ENCODE measurements at places on chromosomes 4 and X.

GRCh38 chr4:3765271-3766035 lies 732 bp upstream of the ADRA2C start:
- DNase-seq = peak; percentile 49

DNA sequence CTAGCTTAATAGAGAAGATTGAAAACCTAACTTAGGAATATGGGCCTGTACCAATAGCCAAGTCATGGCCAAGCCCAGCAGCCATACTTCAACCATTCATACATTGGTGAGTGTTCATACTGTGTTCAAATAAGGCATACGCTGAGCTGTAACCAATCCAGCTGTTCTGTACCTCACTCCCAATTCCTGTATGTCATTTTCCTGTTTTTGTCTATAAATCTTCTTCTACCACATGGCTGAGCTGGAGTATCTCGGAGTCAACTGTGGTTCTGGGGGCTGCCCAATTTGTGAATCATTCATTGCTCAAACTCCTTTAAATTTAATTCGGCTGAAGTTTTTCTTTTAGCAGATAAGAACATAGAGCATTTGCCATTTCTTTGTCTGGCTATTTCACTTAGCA lies 195.3 kb upstream of the ANKRD50 start:
- peak; percentile 60 for DNase-seq

- no peak for DNase-seq
Observed at GRCh38 chr4:82770607-82771006, 28.0 kb downstream of the SCD5 start.

DNA sequence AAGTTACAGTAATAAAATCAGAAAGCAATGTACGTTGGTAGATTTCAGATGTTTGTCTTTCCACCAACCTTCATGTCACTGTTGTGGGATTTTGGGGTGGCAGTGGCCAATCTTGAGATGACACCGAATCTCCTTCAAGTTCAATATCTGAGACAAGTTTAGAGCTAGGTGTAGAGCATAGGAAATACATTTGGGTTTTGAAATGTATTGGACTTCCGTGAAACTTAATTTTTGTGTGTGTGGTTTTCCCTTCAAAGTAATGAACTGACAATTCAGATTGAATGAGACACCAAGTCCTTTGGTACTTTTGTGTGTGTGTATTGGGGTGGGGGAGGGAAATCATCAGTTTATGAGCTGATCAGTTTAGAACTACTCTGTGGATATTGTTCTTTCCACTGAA lies 1.8 kb downstream of the WDR44 start:
- DNase-seq = peak; percentile 3

DNA sequence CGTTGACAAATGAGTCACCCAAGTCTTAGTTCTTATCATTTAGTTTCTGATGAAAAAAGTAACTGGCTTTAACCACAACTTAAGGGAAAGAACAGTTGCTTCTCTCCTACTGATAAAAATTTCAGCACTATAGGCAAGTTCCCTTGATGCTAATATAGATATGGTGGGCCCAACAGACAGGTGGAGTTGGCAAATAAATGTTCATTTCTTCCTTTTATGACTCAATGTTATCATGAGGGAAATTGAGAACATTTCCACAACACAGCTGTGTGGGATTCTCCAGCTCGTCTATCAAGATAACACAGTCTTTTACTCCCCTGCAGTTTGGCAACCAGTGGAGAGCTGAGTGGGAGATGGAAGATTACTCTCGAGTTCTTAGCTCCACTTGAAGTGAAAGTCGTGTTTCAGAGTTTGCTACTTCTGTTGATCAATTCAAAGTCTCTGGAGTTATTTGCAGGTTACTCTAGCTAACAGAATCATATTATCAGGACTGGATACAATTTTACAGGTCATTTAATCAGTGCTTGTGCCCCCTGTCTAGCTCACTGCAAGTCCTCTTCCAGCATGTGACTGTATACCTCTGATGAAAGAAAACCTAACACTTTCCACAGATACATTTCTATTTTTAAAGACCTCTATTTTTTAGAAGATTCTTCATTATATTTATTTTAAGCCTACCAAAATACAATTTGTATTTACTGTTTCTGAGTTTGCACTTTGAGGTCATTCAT lies 270.6 kb upstream of the GK2 start:
- no peak for DNase-seq

DNA sequence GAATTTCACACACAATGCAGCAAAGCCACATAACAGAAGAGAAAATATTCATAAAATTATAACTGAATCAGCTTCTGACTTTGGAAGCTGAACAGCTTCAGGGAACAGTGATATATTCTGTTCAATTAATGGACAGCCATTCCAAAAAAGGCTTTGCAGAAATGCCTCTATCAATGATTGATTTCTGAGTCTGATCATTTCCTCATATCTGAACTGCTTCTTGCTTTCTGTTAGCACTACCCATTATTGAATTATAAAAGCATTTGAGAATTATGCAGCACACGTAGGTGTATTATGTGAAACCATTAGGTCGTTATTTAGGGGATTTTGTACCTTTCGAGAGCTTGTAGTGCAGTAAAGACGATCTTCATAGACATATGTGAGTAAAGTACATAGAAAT lies 159.6 kb downstream of the STIM2 start:
- DNase-seq = no peak

DNA sequence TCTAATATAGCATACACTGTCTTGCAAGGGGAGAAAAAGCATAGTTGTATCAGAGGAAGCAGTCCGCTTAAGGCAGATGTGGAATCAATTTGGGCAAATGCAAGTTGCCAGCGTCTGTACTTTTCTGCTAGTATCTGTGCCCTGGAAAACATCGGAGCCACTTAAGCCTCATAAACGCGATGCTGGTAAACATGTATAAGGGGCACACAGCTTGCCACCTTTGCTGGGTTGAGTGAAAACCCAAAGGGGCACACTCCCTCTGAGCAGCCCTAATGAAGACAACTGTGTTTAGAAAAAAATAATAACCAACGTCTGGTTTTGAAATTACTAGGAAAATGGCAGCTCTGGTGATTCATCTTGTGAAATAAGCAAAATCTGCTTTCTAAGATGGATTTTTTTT lies 24.3 kb downstream of the SMIM20 start:
- DNase-seq = no peak

DNA sequence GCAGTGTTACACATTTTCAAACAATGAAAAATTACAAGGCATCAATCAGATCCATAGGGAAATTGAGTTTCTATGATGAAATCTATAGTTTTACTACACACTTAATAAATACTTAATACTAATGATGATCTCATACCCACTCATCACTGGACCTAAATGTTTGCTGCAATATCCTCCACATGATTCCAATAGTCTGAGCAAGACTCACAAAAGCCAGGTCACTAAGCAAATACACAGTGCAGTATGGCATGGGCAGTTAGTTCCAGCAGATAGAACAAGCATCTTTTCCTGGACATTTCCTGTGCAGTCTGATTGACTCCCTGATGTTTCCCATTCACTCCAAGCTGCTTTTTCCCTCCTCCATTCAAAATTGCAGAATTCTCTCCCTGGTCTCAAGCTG lies 109.0 kb upstream of the ATOH1 start:
- no peak for DNase-seq

DNA sequence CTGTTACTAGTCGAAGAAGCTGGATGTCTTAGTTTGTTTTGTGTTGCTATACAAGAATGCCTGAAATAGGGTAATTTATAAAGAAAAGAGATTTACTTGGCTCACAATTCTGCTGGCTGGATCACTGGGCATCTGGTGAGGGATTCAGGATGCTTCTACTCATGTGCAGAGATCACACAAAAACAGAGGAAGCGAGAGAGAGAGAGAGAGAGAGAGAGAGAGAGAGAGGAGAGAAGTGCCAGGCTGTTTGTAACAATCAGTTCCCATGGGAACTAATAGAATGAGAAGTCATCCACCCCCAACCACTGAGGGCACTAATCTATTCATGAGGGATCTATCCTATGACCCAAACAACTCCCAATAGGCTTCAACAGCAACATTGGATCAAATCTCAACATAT lies 66.2 kb upstream of the FAM9A start:
- peak; percentile 53 for DNase-seq

GRCh38 chr4:82046796-82047195 lies 327.0 kb downstream of the HNRNPD start:
- no peak for DNase-seq

GRCh38 chrX:131399678-131400428 lies 110.7 kb upstream of the IGSF1 start:
- DNase-seq = no peak

GRCh38 chr4:107255114-107255513 lies 219.0 kb upstream of the DKK2 start:
- DNase-seq = no peak

DNA sequence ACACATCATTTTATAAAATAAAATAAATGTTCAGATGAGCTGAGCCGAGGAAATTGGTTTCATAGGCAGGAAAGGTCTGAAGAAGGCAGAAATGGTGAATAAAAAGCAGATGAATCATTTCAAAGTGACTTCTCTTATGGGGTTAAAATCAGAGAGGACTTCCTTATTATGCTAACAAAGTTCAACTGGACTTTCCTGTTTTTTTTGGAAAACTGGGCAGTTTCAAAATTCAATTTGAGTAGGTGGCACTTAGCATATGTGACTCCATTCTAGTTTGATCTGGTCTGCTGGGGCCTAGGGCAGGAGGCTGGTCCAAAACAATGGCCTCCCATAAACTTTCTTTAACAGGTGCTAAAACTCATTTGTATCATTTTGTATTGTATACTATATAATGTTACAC lies 1794.9 kb upstream of the TENM3 start:
- DNase-seq = no peak

DNA sequence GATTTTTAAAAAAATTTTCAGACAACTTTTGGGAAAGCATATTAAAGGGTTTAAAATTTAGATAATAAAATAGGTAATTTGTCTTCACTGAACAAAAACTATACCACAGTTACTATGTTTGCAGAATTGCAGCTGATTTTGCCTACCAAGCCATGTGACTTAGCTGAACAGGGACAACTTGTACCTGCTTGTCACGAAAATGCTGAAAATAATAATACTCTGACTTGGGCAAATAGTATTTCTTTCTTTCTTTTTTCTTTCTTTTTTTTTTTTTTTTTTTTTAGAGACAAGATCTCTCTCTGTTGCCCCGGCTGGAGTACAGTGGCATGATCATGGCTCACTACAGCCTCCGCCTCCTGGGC lies 225.2 kb upstream of the PPP1R2C start:
- no peak for DNase-seq

DNA sequence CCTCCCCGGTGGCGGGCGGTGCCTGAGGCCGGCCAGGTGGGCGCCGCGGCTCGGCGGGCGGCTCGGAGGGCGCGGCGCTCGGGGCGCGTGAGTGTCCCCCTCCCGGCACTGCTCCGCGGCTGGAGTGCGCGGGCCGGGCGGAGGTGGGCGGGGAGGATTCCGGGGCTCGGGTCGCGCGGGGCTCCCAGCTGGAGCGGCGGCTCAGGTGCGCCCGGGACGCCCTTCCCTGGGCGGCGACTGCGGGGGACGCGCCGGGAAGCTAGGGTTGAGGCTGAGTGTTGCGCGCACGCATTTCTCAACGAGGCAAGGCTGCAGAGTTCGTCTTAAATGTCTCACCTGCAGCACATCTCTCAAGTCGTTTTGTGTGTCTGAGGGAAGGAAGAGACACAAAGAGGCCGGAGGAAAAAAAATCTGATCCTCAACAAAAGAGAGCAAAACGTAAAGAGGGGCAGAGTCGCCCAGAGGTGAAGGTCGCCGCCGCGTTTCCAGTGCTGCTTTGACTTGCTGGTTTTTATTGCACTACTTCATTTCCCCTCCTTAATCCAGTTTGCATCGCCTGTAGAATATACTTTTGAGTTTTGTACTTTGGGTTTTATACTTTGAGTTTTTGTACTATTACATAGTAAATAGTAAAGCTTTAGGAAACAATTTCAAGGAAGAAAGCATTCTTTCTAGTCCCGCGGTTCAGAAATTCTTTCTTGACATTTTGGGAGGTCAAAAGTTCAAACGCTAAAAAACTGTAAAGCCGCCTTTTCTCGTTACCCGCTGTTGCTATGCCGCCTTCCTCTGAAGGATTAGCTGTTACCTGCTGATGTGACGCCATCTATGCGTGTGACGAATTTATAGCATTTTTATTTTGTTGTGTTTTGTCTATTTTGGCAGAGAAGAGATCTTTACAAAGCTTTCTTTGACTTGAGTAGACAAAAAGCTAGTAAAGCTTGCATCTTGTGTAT lies 106.5 kb upstream of the STOX2 start:
- DNase-seq = no peak

DNA sequence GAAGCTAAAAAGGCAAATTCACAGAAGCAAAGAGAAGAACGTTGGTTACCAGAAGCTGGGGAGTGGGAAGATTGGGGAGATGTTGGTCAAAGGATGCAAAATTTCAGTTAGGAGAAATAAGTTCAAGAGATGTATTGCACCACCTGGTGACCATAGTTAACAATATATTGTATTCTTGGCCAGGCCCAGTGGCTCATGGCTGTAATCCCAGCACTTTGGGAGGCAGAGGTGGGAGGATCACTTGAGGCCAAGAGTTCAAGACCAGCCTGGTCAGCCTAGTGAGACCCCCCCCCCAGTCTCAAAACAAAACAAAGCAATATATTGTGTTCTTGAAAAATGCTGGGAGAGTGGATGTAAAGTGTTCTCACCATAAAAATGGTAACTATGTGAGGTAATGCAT lies 67.9 kb downstream of the TAB3 start:
- peak; percentile 6 for DNase-seq

- DNase-seq = peak; percentile 52
Observed at GRCh38 chr4:26116057-26116456, 202.0 kb downstream of the SMIM20 start.

- DNase-seq = no peak
Observed at GRCh38 chr4:84606645-84607044, 23.7 kb downstream of the CDS1 start.

DNA sequence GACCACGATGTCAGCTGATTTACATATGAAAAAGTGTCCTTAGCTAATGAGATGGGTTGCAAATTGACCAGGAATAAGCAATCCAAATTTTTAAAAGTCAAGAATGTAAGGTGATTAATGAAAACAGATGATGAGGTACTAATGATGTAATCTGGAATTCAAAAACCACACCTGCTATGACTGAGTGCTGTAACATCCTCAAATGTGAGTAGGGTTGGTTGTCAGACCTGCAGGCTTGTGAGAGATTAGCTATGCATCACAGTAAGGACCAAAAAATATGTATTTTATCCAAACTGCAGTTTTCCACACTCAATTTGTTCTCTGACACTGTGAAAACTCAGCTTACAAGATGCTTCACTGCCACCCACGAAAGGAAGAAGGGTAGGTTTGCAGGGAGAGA lies 242.5 kb downstream of the OPHN1 start:
- DNase-seq = no peak

DNA sequence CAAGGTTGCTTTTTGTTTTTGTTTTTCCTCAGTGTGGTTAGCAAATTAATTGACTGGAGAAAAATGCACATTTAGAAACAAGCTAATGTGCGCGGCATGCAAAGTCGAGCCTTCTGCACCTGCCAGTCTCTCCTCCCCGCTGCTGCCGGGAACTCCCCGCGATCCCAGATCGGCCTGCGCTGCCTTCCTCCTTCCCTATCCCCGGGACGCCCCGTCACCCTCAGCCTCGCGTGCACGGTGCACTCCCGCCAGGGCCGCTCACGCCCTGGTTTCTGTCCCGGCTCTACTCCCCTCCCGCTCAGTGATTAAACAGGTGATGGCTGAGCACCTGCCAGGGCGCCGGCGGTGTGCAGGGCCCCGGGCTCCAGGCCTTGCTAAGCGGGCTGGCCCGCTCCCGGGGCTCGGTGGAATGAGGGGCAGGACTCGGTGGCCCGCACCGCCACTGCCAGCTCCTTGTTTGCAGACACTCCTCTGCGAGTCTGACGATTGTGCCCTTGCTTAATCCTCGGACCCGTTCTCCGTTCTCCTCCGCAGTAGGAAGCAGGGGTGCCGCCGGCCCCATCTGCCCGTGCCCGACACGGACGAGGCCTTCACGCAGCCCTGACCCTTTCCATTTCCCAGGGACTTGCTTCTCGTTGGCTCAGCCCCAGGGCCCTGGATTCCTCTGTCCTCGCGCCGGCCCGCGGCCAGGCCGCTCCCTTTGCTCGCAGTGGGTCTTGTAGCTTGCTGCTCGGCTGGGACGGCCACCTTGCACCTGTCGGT lies 143.4 kb downstream of the TRIML1 start:
- no peak for DNase-seq
